ENCODE measurements at places on chromosomes 5 and 9.

DNA sequence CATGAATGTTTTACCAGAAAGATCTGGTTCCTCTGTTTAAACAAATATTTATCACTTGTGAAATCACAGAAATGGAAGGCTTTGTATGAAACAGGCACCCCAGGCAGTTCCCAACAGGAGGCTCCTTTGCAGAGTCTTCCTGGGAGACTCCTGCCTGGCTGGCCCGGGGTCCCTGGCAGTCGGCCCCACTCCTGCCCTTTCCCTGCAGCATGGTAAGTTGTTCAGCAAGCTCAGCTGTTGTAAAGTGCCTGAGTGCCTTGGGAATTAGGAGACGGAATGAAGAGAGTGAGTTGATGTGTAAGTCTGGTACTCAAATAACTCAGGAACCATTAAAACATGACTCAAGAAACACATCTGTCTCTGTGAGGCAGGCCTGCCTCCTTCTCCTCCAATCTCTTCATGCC, 17.5 kb upstream of the LHFPL2 start:
- no peak for DNase-seq

- no peak for DNase-seq
Measured at GRCh38 chr5:80804332-80804731, 149.5 kb upstream of the DHFR start.

DNA sequence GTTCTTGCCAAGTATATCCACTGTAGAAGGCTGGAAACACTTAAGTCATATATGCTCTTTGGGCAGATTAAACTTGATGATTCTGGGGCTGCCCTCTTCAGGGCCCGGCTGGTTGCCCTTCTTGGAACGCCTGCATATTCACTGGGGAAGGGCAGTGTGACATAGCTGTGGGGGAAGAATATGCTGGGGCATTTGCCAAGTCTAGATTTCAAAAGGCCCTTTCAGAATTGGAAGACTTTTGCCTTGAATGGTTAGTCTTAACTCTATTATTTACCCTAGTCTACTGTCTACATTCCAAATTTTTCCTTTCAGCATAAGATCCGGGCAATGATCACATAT, 161.2 kb upstream of the PITX1 start:
- no peak for DNase-seq

DNA sequence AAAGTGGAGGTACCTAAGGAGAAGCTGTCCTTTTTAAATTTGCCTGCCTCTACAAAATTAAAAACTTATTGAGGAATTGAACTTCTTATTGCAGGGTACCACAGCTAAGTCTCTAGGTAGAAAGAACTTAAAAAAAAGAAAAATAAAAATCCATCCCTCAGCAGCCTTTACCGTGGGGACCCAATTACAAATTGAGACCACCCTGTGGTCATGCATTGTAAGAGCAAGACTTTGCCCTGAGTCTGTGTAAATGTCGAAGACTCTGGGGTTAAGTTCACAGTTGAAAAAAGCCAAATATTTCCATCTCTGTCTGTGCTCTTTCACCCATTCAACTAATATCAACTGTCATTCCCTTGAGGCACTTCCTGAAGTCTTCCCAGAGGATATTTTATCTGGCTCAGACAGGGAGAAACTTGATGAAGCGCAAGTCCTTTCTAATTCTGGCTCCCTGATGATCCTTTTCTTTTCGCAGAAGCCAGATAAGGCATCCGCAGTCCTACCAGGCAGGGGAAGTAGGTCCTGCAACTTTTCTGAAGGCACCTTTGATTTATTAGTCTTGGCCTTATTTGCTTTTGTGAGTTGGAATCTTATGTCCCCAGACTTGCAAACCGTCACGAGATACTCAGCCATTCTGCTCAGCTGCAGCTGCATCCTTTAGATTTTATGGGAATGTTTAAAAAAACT, 323.8 kb upstream of the WWC1 start:
- no peak for DNase-seq

GRCh38 chr5:60810438-60811085, 33.5 kb downstream of the ELOVL7 start:
- no peak for DNase-seq

- no peak for DNase-seq
Measured at GRCh38 chr9:116504081-116504480, 183.0 kb upstream of the TRIM32 start.

- DNase-seq: no peak
Measured at GRCh38 chr5:88677376-88677895, 205.5 kb downstream of the MEF2C start.

- no peak for DNase-seq
Measured at GRCh38 chr5:83265318-83265717, 188.0 kb downstream of the XRCC4 start.

- no peak for DNase-seq
Measured at GRCh38 chr9:16174915-16175314, 622.1 kb downstream of the CCDC171 start.

GRCh38 chr5:127928053-127928452, 155.5 kb upstream of the SLC12A2 start:
- DNase-seq: no peak

DNA sequence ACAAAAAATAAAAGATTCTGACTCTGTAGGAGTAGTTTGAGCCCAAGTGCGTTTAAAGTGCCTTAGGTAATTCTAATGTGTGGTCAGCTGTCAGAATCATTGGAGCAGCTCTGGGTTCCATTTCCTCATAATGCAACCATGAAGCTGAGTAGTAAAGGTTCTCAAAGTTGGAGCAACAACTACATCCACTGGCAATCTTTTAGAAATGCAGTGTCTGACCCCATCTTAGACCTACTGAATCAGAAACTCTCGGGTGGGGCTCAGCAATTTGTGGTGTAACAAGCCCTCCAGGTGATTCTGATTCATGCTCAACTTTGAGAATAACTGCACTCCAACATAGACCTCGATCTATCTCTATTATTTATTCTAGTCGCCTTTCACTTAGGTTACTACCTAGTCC, 7.6 kb upstream of the ALDH1A1 start:
- DNase-seq: no peak

DNA sequence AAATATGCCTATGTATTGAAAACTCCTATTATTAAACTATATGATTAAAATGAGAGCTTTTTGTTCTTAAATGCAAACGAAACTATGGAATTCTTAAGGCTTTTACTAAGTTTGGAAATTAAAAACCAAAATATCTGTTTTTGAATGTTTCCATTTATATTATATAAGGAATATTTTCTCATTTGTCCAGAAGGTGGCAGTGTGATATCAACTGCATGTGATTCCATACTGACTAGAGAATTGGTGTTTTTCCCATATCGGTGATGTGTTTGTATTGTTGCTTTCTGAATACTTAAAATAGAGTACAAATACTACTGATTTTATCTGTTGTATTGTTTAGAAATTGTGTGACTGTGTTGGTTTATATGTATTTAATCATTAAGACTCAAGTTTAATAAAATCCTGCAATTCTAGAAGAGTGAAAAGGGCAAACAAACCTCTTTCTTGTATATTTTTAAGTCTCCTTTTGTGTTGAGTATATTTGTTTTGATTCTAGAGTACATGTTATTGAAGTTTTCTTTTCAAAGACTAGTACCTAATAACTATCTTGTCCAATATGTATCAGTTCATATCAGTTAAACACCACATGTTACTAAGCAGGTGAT, 320.8 kb downstream of the CCDC171 start:
- DNase-seq: no peak

- no peak for DNase-seq
Measured at GRCh38 chr5:94245608-94246007, 372.8 kb downstream of the KIAA0825 start.

DNA sequence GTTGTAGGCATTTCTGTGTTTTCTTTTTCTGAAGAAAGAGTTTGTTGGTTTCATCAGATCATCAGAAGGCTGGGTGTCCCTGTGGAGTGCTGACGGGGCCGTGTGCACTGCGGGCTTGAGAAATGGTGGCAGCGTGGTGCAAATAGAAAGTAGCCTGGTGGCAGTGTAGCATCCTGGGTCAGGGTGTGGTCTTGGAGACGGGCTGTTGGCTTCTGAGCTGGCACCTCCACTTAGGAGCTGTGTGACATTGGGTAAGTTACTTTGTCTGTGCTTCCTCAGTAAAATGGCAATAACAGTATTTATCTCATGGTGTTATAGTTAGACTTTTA, 10.0 kb upstream of the NDST1 start:
- DNase-seq: no peak

DNA sequence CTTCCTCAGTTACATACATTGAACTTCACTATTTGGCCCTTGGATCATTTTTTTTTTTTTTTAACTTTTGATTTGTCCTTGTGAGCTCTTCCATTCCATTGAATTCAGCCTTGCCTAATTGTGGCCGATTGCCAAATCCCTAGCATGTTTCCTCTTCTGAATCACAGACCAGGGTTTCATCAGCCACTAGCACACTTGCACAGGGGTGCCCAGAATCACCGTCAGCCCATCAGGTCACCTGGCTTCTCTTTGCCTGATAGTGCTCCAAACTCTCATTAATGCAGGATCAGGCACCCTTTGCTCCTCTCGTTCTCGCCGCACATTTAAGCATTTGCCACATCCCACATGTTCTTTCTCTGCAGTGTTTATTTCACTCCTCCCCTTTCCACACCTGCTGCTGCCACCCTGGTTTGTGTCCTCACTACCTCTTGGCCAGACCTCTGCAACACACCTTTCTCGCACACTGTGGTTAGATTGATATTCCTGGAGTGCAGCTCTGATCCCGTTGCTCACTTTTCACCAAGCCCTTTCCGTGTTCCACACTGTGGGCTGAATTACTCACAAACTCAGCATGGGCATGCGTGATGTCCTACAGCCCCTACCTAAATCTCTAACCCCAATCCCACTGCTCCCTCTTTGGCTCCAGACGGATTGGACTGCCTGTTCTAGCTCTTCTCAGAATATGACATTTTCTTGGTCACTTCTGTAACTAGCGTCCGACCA, 9.8 kb downstream of the PIK3R1 start:
- no peak for DNase-seq

DNA sequence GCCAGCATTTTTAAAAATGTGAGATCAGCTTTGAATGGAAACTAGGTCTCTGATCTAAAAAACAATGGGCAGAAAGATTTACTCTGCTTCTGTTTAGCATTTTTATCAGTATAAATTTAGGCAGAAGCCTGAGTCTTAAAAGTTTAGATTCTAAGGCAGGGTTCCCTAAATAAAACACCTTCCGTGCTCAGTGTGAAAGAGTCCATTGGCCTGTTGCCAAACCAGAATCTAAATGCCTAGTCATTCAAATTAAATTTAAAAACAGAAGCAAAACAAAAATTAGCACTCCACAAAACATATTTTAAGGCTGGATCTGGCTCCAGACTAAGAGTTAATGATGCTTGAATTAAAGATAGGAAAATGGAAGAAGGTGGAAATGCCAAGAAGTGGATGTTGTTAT, 4.5 kb downstream of the TYRP1 start:
- no peak for DNase-seq

DNA sequence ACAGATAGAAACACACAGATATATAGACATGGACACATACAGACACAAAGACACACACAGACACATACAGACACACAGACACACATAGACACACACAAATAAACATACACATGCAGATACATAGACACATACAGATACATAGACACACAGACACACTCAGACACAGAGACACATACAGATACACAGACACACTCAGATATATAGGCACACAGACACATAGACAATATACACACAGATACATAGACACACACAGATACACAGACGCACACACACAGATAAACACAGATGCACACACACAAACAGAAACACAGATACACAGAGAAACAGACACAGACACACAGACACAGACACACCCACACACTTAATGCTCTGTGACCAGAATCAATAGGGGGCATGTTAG, 156.8 kb downstream of the IRX2 start:
- no peak for DNase-seq

DNA sequence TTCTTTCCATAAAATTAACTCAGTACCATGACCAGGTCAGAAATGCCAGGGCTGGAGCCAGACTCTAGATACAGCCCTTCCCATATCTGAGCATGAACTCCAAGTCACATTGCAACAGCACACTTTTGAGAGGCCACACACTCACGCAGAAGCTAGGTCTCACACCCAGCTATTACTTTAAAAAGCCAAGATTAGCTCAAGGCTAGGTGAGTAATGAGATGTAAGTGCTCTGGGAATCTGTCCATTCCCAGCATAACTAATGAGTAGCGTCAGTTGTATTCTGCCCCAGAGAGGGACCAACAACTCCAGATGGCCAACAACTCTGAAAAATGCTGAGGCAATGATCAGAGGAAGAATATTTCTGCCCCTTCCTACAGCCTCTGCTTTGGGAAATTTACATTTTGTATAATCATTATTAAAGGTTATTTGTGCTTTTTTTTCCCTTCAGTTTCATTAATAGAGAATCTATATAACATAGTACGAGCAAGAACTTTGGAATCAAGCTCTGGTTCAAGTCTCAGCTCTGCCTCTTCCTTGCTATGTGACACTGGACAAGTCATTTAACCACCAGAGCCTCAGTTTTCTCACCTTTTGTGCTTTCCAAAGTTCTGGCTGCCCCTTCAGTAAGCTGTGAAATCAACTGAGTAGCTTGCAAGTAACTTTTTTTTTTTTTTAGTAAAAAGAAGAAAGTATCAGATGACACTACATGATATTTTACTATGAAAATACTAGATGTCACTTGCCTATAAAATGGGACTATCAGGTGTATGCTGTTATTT, 118.3 kb downstream of the NR6A1 start:
- DNase-seq: no peak

GRCh38 chr5:131475541-131475941, 159.5 kb downstream of the RAPGEF6 start:
- DNase-seq: no peak

DNA sequence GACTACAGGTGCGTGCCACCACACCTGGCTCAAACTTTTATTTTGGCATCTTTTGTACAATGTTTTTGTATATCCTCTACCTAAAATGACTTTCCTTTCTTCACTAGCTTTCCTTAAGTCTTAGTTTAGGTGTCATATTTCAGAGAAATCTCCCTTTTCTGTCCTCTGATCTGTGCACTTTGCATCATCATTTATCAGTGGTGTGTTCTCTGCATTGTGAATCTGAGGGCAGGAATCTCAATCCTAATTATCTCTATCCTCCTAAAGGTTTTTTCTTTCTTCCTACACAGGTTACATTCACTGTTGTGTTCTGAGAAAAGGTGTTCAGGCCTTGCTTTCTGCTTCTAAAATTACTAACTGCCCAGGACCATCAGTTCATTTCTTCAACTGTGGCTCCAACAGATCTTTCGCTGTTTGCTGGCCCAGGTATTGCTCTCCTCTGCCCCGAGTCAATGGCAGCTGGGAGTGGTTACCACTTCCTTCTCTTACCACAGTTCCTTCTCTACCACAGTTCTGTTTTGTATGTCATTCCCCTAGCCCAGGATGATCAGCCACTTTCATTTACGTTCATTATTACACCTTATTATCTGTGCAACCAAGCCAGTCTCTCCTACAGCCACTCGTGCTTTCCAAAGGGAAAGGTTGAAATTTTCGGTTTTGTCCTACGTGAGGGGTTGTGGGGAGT, 14.0 kb downstream of the TGFBR1 start:
- peak; percentile 46 for DNase-seq

- DNase-seq: no peak
Measured at GRCh38 chr9:69265891-69266290, 59.1 kb upstream of the ENTREP1 start.

- DNase-seq: no peak
Measured at GRCh38 chr5:5363045-5363444, 59.4 kb upstream of the ICE1 start.

- no peak for DNase-seq
Measured at GRCh38 chr9:83986765-83987401, 6.3 kb downstream of the RMI1 start.
